Testis (tissue), 5 donors: ENCODE measurements at places on chromosomes 1 and 21. TPM values are rescaled to one million over a fixed set of nuclear protein-coding genes. Genes with fewer than 3 reads are reported as not detected.

DNA sequence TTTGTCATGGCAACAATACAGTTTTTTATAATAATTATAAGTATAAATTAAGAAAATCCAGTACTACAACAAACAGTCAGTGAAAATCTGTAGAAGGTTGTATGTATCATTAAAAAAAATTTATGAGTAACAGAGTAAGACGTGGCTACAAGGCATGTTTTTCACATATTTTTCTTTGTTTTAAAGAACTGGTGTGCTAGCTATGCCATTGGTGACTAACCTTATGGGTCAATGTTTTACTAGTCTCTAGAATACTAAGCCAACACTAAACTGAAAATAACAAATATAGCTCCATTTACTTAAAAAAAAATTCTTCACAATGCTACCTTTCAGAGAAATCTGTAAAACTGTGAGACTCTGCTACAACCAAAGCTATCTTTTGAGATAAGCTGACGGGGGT lies 261.5 kb downstream of the ADGRL2 start:
- no peak for DNase-seq

Gene LIN28A
- total RNA-seq = 1.5 TPM

Gene OR6P1
- not detected for total RNA-seq

DNA sequence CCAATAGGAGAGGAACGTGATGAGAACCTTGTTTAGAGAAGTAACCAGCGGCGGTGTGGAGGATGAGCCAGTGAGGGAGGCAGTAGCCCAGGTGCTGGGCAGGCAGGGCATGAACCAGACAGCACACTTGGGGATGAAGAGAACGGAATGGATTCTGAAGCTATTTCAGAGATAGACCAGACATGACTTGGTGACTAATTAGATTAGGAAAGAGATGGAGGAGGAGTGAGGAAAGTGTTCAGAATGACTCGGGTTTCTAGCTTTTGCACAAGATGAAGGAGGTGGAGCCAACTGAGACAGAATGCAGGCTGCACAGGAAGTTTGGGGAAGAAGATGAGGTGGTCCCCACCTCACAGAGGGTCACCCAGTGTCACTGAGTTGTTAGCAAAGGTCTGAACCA lies 5.1 kb downstream of the PEF1 start:
- no peak for DNase-seq

DNA sequence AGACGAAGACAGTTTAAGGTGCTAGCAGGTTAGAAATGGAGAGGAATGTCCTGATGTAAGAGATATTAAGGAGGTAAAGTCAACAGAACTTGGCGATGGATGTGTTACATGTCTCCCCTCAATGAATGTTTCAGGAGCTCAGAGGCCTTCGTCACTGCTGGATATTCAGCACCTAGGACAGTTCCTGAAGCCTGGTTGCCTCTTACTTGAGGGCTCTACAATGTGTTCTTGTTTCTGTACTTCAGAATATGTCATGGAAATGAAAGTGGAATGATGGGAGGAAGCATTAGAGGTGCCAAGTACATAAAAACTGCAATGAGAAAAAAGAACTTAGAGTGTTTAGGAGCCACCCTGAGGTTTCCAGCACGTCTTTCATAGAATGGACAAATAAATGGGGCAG lies 17.7 kb downstream of the TNR start:
- DNase-seq = peak; percentile 38

- peak; percentile 95 for DNase-seq
These were observed 111.1 kb downstream of the NAV1 start for GRCh38 chr1:201649761-201650622.

- DNase-seq = no peak
These were observed 35.5 kb upstream of the ZC3H12A start for GRCh38 chr1:37438869-37439343.

DNA sequence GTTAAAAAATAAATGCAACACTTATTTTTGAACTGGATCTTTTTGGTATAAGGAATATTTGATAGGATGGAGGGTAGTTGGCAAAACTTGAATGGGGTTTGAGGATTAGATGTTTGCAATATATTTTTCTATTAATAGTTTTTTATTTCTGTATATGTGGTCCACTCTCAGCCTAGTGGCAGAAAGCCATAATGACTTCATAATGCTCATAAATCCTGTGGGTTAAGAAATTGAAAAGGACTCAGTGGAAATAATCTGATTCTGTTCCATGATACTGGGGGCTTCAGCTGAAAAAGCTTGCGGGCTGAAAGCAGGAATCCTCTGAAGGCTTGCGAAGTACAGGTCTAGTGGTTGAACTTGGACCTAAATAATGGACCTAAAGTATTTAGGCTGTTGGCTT lies 1028.6 kb upstream of the PRMT6 start:
- no peak for DNase-seq

DNA sequence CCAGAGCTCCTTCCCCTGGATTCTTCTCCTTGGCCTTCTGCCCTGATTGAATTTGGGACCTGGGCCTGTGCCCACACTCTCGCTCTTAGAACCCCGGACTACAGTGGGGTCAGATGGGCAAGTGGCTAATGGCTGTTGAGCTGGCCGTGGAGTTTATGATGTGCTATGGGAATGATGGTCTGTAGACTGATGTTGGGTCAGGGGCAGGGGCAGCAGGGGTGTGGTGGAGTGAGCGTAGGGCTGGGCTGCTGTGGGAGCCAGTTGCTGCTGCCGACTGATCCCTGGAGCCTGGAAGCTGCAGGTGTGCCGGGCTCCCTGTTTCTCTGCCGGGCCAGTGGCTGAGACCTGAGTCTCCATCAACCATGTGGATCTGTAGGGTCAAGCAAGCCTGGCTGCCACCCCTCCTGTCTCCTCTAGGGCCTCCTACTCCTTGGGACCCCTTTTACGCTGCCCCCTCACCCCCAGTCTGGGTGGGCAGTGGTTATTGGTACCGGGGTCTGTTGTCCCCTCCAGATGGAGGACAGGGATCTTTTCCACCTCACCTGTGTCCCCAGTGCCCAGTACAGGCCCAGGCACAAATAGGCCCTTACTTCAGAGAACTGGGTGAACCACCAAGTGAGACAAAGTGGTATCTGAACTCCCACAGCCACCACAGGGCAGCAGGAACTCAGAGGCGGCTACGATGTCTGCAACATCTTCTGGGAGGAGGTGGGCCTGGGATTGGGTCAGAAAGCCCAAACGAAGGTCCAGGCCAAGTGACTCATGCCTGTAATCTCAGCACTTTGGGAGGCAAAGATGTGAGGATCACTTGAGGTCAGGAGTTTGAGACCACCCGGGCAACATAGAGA lies 5.1 kb downstream of the PODN start:
- peak; percentile 11 for DNase-seq

Gene PROX1
- 6.5 TPM for total RNA-seq

Gene SH2D1B
- 0.62 TPM for total RNA-seq

DNA sequence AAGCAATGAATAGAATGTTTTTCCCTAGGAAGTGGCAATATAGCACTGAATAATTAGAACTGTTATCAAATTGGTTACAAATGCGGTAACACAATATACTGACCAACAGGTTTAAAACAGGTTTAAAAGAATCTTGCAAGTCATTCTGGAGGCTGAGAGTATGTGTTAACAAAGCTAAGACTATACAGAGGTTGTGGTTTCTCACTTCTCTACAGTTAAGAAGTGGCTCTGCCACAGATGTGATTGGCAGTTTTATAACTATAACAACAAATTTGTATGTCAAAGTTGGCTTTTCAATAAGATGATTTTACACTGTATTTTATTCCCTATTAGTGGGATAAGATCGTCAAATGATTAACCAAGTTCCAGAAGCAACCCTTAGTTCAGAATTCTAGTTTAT lies 7.1 kb downstream of the ANGEL2 start:
- DNase-seq = no peak

DNA sequence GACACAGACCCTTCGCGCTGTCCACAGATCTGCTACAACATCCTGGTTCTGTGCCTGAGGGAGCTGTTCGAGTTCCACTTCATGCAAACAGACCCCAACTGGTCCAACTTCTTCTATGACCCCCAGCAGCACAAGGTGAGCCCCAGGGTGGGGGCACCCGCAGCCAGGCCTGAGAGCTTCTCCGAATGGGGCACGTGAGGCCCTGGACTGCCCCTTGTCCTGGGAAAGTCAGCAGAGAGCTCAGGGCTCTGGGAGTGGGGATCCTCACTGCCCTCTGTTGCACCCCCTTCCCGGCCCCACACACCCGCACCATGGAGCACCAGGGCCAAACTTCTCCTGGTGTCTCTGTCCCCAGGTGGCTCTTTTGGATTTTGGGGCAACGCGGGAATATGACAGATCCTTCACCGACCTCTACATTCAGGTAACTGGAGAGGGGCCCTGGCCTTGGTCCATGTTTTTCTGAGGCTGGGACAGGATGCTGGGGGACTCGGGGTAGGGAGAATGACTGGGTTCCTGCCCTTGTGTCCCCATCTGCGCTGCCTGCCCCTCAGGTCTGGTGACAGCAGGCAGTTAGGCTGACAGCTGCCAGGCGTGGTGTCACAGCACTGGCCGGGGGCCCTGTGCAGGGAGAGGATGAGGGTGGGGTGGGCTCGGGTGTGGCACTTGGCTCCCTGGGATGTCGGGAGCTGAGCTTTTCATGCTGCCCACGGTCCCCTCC lies 44.6 kb downstream of the COQ8A start:
- DNase-seq = peak; percentile 13

- DNase-seq = no peak
These were observed 57.8 kb upstream of the ID3 start for GRCh38 chr1:23617084-23617521.

DNA sequence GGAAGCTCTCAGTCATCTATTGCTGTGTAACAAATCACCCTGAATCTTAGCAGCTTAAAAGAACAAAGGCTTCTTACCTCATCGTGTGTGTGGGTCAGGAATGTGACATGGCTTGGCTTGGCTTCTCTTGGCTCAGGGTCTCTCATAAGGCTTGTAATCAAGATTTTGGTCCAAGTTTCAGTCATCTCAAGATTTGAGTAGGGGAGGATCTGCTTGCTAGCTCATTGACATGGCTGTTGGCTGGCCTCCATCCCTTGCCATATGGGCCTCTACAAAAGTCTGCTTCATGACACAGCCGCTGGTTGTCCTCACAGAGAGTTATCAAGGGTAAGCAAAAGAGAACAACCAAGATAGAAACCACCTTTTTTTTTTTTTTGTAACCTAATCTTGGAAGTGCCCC lies 207.7 kb downstream of the PTPRC start:
- DNase-seq = no peak

GRCh38 chr1:94269921-94270320 lies 32.5 kb upstream of the ARHGAP29 start:
- no peak for DNase-seq

GRCh38 chr1:100769906-100770646 lies 50.5 kb downstream of the VCAM1 start:
- DNase-seq = no peak

Gene SETSIP
- total RNA-seq = not detected

DNA sequence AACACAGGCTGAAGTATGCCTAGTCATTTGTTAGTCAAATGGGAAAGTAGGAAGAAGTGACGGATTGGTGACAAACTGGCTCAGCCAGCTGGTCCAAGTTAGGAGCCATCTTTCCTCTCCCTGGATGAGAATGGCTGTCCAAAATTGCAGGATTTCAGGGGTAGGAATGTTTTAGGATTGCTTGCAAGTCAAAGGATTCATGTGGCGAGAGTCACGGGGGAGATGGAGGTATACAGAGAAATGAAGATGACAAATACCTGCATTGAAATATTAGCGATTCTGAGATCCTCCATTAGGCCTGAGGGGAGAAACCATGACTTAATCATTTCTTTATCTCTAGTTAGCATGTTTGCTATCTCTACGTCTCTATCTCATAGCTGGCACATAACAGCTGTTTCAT lies 41.8 kb upstream of the PIGC start:
- DNase-seq = no peak

- DNase-seq = no peak
These were observed 15.2 kb downstream of the STYXL2 start for GRCh38 chr1:167109125-167109524.

- DNase-seq = peak; percentile 44
These were observed 39.4 kb downstream of the TRAPPC10 start for GRCh38 chr21:44051462-44051941.

- DNase-seq = no peak
These were observed 219.7 kb downstream of the NFIA start for GRCh38 chr1:61301824-61302657.

GRCh38 chr1:20472860-20473711 lies 12.9 kb downstream of the CAMK2N1 start:
- peak; percentile 88 for DNase-seq

- no peak for DNase-seq
These were observed 20.5 kb upstream of the COQ8A start for GRCh38 chr1:226919587-226919986.

DNA sequence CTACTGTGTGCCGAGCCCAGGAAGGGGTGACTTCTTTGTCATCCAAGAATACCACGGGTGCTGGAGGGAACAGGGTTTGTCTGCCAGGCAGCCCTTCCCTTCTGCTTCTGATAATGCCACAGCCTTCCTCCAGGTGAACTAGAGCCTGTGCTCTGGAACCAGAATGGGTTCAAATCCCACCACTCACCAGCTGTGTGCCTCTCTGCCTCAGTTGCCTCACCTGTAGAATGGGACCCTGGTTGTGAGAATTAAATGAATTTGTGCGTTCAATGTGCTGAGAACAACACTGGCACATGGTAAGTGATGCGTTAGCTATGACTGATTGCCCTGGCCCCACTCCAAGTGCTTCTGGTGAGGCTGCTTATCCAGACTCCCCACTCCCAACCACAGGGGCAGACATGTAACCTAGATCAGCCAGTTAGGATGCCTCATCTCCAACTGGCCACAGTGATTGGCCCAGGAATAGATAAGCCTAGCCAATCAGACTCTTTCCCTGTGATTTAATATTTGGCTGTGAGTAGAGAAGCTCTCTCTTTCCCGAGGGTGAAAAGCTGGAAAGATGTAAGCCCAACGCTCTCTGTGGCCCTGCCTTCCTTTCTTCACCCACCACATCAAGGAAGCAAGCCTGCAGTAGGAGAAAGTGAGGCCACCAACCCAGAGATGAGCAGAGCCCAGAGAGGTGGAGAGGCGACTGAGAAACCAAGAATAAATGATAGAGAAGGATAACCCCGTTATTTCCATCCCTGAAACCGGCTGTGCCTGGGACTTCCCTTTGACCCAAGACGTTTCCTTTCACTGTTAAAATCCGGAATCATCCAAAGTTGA lies 20.8 kb upstream of the LAPTM5 start:
- DNase-seq = no peak

Gene TP73
- 1.3 TPM for total RNA-seq

DNA sequence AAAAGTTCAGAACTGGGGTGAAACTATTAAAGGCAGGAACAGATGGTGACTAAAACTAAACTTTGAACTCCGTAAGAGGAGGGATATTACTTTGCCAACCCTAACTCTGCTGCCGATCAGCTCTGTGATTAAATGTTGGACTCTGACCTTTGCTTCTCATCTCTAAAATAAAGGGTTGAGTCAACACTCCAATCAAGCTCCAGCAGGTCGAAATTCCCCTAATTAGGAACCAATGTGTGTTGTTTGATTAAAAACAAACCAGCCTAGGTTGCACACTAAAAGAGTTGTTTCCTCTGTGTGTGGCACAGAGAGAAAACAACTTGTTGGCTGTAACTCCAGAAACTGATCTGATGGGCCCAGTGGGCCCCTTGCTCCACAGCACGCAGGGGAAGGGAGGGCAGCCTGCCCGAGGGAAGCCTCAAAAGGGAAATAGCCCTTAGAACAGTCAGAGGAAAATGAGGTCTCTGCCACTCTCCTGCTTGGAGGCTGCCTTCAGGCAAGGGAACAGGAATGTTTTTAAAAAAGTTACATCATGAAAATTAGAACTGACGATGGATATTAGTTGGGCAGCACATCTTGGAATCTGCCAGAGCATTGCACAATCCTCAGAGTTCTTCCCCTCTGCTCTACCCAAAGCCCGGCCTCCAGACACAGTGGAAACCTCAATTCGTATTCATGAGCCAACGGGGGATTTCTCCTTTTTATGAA lies 69.3 kb downstream of the KCTD3 start:
- DNase-seq = peak; percentile 28

GRCh38 chr1:58739856-58740466 lies 40.1 kb upstream of the MYSM1 start:
- DNase-seq = no peak
